ENCODE measurements at places on chromosomes 6 and 20.

DNA sequence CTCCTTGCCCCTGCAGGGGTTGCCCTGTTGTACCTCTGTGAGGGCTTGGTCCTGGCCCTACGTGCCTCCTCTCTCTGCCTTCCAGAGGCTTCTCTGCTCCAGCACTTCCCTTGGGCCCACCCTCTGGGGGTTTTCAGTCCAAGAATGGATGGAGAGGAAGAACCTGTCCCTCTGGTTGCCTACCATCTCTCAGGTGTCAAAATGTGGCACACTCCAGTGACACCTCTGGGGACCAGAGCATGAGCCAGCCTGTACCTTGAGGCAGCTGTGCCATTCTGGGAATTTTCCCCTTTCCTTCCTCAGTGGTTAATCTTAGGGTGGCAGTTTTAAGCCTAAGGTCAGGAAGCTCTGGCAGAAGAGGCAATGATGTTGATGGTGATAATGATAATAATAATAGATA is 115.2 kb upstream of the ARMC2 start:
- no peak for DNase-seq

- DNase-seq, result no peak
These were observed 293.2 kb downstream of the TSHZ2 start for GRCh38 chr20:53265304-53265875.

GRCh38 chr20:56409956-56410355 is 2.1 kb upstream of the CASS4 start:
- DNase-seq, result no peak

DNA sequence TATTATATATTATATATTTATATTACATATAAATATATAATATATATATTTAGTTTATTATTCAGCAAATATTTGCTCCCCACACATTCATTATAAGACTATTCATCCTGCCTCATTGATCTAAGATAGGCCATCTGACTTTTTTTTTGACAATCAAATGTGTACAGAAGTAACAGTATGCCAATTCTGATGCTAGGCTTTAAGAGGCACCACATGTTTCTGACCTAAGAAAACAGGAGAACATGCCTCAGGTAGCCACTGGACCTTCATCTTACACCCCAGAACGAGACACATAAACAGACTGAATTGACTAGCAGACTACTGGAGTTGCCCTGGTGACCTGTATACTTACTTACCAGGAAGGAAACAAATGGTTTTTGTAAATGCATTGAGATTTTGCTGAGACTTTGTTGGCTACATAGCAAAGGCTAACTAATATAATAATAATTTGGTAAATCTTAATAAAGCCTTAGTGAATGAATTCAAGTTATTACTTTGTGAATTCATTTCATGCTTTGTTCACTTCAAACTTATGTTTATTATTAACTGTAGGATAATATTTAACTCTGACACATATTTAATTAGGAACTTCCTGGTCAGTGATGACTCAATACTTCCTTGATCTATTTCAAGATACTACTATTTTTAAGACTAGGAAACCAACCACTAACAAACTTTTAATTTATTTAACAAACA is 13.4 kb upstream of the MYO6 start:
- DNase-seq, result no peak

DNA sequence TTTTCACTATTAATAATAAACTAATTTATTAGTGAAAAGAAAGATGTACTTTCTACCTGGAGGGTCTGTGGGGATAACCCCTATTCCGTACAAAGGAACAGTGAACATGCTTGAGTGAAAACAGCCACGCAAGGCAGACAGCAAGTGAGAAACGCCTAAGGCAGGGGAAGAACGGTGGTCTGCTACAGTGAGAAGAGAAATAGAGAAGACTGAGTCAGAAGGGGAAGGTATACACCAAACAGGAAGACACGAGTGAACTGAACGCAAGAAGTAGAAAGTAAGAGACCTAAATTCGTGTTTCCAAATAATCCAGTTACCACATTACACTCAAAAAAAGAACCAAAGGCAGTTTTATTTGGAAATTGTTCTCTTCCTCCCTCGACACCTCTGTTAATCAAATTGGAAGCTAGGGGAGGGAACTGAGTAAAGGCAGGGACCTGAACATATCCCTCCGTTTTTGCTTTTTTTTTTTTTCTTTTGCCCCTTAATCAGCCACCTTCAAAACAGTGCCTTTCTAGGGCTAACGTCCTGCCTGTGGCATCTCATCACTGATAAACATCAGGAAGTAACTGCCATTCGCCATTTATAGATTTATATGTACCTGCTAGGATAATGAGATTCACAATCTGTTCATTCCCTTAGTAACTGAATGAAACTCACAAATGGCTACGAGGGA is 48.9 kb downstream of the ATXN1 start:
- no peak for DNase-seq

- no peak for DNase-seq
These were observed 22.6 kb upstream of the SYNDIG1 start for GRCh38 chr20:24446811-24447210.

GRCh38 chr6:150036081-150036480 is 10.7 kb upstream of the RAET1L start:
- DNase-seq, result no peak

- DNase-seq, result no peak
These were observed 26.5 kb upstream of the MYCT1 start for GRCh38 chr6:152671171-152671570.
